ENCODE measurements at places on chromosomes 6 and 20. TPM values are rescaled to one million over a fixed set of nuclear protein-coding genes. Genes with fewer than 3 reads are reported as not detected.

Gene KIFC1
- 25.6 TPM for total RNA-seq

Gene TREML1
- total RNA-seq: not detected

Gene NUDT3
- 14.7 TPM for total RNA-seq

Gene LST1
- 0.32 TPM for total RNA-seq

Gene WFDC12
- not detected for total RNA-seq

Gene ADGRF4
- total RNA-seq: not detected

Gene HLA-G
- not detected for total RNA-seq

Gene TRAPPC3L
- total RNA-seq: under 0.01 TPM

Gene LAMA2
- total RNA-seq: 1.2 TPM

Gene C20orf202
- total RNA-seq: not detected

Gene AVP
- total RNA-seq: not detected

Gene RCAN2
- 3.2 TPM for total RNA-seq

Gene FAM120B
- 21.1 TPM for total RNA-seq

Gene RIMS4
- total RNA-seq: not detected

Gene HS3ST5
- total RNA-seq: not detected

Gene C6orf141
- total RNA-seq: 55.0 TPM

Gene DOK5
- total RNA-seq: 0.16 TPM

Gene CSE1L
- total RNA-seq: 106 TPM

Gene PSORS1C2
- total RNA-seq: not detected

Gene ACSS1
- total RNA-seq: 24.8 TPM

Gene C6orf15
- total RNA-seq: not detected

Gene KIF13A
- 56.0 TPM for total RNA-seq

Gene SCRT2
- total RNA-seq: not detected

Gene BNIP5
- total RNA-seq: not detected

Gene C20orf144
- total RNA-seq: not detected

Gene TAB2
- 25.9 TPM for total RNA-seq

Gene LGSN
- total RNA-seq: not detected

Gene REM1
- not detected for total RNA-seq

Gene SMLR1
- not detected for total RNA-seq

Gene SHLD1
- 2.4 TPM for total RNA-seq

Gene ADAM33
- total RNA-seq: 0.16 TPM

Gene GPR6
- not detected for total RNA-seq

Gene GLP1R
- not detected for total RNA-seq

Gene CALHM4
- total RNA-seq: 0.25 TPM

Gene SIRPB1
- 0.16 TPM for total RNA-seq

Gene DDRGK1
- 25.9 TPM for total RNA-seq

Gene VSX1
- total RNA-seq: not detected

Gene GSTA2
- not detected for total RNA-seq

Gene MAS1
- total RNA-seq: not detected

Gene TMC2
- not detected for total RNA-seq

Gene ANKEF1
- 2.3 TPM for total RNA-seq

Gene PAK5
- total RNA-seq: not detected

Gene COL9A3
- 0.32 TPM for total RNA-seq

Gene RIPPLY2
- total RNA-seq: 0.19 TPM

Gene RBPJL
- total RNA-seq: not detected

Gene CPNE5
- total RNA-seq: 5.8 TPM

Gene NKX2-4
- not detected for total RNA-seq

Gene HECA
- 24.5 TPM for total RNA-seq

Gene RIOK1
- total RNA-seq: 20.1 TPM
